ENCODE measurements at places on chromosomes 1 and 21.

GRCh38 chr1:77310924-77311323 lies 29.1 kb downstream of the AK5 start:
- no peak for DNase-seq

GRCh38 chr1:31577515-31578192 lies 1.3 kb downstream of the TINAGL1 start:
- no peak for DNase-seq

DNA sequence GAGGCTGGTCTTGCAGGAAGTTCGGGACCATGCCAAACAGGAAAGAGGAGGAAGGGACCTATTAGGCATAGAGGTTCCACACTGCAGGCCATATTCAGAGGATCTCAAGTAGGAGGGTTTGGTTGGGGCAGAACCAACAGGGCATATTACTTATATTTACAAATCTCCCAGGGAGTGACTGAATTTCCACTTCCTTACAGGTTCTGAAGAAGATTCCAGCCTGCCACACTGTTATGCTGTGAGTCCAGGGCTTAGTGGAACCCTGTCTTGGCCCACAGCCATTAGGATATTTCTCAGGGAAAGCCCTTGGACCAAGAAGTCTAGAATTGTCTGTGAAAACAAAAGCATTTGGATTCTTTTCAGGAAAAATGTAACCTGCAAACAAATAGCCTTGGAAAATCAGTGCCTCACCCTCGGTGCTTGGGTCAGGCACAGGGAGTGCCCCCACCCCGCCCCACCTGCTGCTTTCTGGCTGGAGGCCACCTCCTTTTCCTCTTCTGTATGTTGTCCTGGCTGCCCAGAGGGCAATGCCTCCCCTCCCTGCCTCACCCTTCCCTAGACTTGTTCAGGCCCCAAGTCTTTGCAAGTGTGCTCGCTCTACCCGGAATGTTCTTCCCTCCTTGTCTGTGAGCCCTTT lies 41.0 kb upstream of the JUN start:
- no peak for DNase-seq

GRCh38 chr1:74712881-74713280 lies 20.0 kb downstream of the CRYZ start:
- DNase-seq = peak; percentile 5

DNA sequence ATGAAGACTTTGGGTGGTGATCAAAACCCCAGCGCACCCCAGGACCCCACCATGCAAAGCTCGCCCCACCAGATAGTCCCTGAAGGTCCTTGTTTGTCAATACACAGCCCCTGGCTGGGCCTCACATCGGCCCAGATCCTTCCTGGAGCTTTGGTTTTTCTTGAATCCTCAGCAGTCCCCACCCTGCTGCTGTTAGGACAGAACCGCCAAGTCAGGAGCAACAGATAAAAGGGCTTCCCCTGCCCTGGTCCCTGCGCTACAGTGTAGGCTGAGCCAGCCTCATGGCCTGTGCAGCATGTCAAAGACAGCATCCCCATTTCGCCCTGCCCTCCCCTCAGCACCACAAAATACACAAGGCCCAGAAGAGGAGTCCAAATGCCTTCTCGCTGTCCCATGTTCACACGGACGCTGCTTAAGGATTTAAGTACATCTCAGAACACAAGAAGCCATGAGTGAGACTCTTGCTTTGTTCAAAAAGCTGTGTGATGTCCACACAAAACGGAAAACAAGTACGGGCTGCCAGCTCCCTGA lies 65.7 kb downstream of the PSMG1 start:
- no peak for DNase-seq

GRCh38 chr1:241627453-241628259 lies 12.5 kb downstream of the CHML start:
- no peak for DNase-seq

DNA sequence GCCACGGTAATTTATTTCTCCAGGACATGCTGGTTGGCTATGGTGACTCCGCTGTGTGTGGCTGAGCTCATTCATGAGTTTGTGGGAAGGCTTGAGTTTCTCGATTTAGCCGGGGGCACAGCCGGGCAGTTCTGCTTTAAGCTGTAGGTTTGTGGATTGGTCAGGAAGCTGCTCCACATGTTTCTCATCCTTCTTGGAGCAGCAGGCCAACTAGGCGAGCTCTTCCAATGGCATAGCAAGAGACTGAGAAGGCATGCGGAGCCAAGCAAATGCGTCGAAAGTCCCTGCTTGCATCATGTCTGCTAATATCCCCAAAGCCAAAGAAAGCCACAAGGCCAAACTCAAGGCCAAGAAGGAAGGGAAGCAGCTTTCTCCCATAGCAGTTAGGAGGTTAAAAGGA lies 71.6 kb upstream of the GREM2 start:
- DNase-seq = no peak

- DNase-seq = no peak
Measured at GRCh38 chr1:44547837-44548236, 126.4 kb downstream of the TMEM53 start.

DNA sequence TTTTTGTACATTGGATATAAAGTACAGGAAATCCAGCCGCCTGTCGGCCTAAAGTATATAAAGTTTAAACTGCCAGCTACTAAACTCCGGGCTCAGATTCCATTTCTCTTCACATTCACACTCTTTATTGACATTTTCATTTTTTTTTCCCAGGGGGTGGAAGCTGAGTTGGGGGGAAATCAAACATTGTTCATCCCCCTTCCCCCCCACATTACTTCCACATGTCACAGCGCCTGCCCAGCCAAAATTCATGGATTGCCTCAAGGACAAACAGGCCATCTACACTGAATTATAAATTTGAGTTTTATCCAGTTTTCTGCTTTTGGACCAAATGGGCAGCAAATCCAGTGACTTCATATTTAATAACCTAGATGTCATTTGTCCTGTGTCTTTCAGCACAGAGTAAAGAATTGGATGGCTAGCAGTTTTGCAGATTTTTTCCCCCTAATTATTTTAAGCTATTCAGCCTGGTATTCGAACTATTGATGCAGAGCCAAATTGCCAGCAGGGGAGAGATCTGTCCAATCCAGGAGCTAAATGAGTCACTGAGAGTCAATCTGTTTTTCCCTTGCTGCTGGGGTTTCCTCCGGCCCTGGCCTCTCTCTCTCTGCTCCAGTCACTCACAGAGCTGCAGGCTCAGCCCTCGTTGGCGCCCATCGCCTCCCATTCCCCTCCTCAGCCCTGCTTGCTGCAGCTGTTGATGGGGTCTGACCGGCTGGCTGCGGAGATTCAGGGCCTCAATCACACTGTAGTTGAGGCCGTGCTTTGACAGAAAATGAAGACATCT lies 98.0 kb downstream of the LMO4 start:
- DNase-seq = no peak

GRCh38 chr21:42307106-42307505 lies 8.1 kb downstream of the TFF3 start:
- DNase-seq = no peak

DNA sequence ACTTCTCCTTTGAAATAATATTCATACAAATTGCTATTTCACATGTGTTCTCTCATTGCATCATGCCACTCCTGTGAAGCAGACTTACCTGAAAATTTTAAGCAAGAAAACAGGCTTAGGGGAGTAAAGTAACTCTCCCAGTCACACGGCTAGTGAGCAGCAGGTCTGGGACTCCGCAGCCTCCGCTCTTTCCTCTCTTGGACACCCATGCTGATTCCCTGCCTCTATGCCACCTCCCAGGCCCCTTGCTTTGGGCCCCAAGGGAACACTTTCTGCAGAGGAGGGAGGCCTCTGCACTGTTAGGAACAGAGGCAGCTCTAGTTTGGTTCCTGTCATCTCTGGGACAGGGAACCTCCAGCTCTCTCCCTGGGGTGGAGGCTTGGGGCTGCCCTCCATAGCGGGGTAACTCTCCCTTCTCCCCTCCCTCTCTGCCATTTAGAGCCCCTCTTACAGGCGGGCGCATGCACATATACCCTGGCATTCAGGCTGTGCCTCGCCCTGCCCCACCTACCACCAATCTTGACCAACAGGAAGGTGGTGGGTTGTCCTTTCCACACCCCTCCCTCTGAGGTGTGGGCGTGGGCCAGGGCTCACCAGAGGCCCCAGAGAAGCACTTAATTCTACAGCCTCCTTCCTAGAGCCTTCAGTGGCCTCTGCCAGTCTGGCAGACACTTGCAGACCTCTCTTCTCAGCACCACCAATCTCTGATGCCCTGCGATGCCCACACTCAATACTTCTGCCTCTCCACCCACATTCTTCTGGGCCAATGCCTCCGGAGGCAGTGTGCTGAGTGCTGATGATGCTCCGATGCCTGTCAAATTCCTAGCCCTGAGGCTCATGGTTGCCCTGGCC lies at the start of gene RXFP4:
Gene RXFP4 (plus strand): TSS at position 646 of the 852 bp plus-strand sequence. CDS start 72 bp downstream, at position 718.
- no peak for DNase-seq

DNA sequence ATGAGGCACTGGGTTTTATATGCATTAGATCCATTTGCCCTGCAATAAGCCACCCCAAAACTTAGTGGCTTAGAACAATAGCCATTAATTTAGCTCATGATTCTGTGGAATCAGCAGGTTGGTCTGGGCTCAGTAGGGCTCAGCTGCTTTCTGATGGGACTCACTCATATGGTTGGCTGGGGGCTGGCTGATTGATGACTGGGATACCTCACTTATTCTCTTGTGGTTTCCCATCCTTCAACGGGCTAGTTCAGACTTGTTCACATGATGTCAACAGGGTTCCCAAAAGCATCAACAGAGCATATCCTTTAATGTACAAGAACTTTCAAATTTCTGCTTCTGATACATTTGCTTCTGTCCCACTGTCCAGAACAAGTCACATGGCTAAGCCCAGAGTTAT lies 43.2 kb downstream of the DNM3 start:
- DNase-seq = no peak

DNA sequence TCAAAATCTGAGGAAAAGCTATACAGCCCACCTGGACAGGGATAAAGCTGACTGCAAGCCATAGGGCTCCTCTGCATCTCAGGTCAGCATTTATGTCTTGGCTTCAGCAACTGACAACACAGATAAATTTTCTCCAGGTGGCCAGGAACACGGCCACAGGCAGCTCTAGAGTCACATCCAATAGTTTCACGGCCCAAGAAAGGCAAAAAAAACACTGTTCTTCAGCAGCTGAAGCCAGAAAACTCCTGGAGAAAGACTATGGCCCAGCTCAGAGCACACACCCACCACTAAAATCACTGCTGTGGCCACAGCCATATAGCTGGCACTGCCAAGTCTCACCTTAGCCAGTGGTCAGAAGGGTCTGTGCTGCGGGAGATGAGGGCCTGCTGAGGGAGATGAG lies 77.8 kb downstream of the HSF2BP start:
- DNase-seq = no peak

DNA sequence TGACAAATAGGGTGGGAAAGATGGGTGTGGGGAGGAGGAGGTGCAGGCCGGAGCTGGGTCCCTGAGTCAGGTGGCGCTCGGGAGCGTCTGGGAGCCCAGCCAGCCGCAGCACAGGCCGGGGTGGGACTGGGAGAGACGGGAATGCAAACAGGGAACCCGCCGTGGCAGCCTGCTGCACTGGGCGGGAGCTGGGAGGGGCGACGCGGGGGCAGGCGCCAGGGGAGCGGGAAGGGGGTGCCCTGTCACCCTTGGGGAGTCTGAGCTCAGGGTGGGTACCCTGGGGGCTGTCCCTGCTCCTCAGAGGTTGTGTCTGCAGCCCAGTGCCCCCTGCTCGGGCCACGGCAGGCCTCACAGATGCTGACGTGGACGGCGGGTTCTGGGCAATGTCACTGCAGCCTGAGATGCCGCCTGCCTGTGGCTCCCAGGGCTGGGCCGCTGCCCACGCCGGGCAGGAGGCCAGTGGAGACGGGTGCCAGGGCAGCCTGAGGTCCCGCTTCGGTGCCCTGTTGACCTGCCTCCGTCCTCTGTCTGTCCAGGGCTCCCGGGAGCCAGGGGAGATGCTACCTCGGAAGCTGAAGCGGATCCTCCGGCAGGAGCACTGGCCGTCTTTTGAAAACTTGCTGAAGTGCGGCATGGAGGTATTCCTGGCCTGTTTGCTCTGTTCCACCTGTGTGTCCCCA lies 16.6 kb upstream of the LRRC3 start:
- DNase-seq = no peak

GRCh38 chr21:33305938-33306337 lies 18.8 kb upstream of the IFNAR1 start:
- DNase-seq = no peak

DNA sequence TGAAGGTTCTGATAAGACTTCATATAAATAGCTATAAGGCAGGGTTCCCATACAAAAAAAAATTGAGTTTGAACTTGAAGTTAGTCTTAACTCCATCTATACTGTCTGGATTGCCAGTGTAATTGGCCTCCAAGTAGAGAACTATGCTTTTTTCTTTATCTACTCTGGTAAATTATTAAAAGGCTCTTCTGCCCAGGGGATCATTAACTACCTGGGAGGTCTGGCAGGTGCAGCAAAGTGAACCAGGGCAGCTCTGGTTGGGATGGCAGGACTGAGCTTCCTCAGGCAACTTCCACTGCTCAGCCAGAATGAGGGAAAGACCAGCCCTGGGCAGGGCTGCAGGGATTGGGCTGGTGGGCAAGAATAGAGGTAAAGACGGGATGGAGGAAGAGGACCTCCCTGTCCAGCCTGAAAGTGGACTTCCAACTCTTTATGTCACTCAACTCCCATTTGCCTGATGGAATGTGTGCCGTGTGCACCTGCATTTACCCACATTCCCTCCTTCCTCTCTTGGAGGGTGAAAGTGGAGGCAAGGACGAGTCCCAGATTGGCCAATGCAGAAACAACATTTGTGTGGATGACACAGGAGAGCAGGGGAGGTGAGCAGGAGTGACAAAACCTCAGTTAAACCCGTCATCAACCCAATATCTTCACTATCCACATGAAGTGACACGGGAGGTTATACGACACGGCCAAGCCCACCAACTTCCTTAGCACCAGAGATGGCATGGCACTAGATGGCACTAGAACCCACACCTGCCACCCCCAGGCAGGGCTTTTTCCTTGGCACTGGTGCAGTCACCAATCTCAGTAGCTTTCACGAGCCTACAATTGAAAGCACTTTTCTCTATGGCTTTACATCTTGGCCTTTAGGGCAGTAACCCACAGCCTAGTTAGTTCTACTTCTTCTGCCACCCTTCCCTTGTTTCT lies 25.2 kb downstream of the CCN1 start:
- no peak for DNase-seq
